CD4-positive, CD25-positive, alpha-beta regulatory T cell (primary cell): ENCODE measurements at places on chromosomes 3 and 15. TPM values are rescaled to one million over a fixed set of nuclear protein-coding genes. Genes with fewer than 3 reads are reported as not detected.

DNA sequence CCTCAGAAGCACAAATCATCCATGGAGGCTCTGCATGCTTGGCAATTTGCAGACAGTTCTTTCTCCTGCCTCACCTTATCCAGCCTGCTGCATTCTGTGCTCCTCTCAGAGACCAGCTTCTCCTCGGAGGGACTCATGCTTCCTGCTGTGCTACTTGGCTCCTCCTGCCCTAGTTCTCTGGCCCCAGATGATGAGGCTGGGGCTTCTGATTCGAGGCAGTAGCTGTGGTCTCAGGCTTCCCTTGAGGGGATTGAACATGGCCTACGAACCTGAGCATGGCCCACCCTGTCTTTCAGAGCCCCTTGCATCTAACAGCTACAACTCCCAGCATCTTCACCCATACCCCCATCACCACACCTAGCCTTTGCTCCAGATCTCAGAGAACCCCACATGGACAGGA, 6.7 kb downstream of the VIPR1 start:
- no peaks in the 10 kb centered on the region for H3K36me3 ChIP-seq
- DNase-seq, result no peak
- no peak overlapping the region for H3K27ac ChIP-seq
- no peak overlapping the region for H3K4me3 ChIP-seq

GRCh38 chr15:61518191-61518950, 289.3 kb upstream of the RORA start:
- no peaks in the 10 kb centered on the region for H3K4me1 ChIP-seq
- no peak overlapping the region for H3K4me3 ChIP-seq
- no peaks in the 10 kb centered on the region for H3K36me3 ChIP-seq
- no peaks in the 10 kb centered on the region for H3K27me3 ChIP-seq
- no peak overlapping the region for H3K27ac ChIP-seq

- H3K4me1 ChIP-seq, result peaks cover 6% of the 10 kb centered on the region
- H3K27ac ChIP-seq, result no peak overlapping the region
- no peaks in the 10 kb centered on the region for H3K27me3 ChIP-seq
- H3K36me3 ChIP-seq, result no peaks in the 10 kb centered on the region
Observed at GRCh38 chr15:72155003-72155621, 36.9 kb downstream of the SENP8 start.

GRCh38 chr15:89587955-89588354, 12.7 kb downstream of the TICRR start:
- no peaks in the 10 kb centered on the region for H3K27me3 ChIP-seq
- H3K4me1 ChIP-seq, result no peaks in the 10 kb centered on the region
- no peaks in the 10 kb centered on the region for H3K36me3 ChIP-seq
- H3K4me3 ChIP-seq, result no peak overlapping the region
- H3K27ac ChIP-seq, result no peak overlapping the region

DNA sequence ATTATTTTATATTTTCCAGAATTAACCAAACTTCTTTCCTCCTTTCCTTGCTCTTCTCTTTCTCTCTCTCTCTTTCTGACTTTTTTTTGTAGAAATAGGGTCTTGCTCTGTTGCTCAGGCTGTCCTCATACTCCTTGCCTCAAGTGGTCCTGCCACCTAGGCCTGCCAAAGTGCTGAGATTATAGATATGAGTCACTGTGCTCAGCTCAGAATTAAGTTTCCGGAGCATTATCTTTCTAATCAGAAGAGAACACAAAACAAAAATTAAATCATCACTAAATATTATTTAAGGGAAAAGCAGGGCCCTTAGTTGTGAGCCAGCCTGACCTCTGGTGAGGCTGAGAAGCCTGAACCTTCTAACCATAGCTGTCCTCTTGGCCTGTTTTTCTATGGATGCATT, 168.2 kb downstream of the SOX2 start:
- DNase-seq, result no peak
- no peaks in the 10 kb centered on the region for H3K36me3 ChIP-seq
- H3K27ac ChIP-seq, result no peak overlapping the region
- H3K27me3 ChIP-seq, result no peaks in the 10 kb centered on the region

GRCh38 chr3:191390580-191390979, 60.3 kb upstream of the UTS2B start:
- no peak overlapping the region for H3K27ac ChIP-seq
- no peak overlapping the region for H3K4me3 ChIP-seq
- no peaks in the 10 kb centered on the region for H3K36me3 ChIP-seq

DNA sequence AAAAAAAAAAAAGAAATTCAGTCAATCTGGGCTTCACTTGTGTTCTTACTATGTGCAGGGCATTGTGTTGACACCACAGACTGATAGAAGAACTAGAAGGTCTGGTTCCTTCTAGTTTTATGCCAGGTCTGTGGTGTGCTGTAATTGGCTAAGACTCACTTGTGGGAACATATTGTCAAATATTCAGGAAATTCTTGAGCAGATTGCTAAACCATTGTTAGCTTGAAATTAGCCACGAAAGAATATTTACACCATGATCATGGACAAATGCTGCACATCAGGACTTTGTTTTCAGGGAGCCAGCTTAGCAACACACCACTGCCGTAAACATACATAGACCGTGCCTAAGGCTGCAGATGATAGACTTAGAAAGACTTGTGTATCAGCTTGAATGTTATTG, 74.6 kb downstream of the GTPBP8 start:
- H3K27ac ChIP-seq, result no peak overlapping the region
- peaks cover 8% of the 10 kb centered on the region for H3K36me3 ChIP-seq
- no peaks in the 10 kb centered on the region for H3K4me1 ChIP-seq
- no peak for DNase-seq
- H3K4me3 ChIP-seq, result no peak overlapping the region

DNA sequence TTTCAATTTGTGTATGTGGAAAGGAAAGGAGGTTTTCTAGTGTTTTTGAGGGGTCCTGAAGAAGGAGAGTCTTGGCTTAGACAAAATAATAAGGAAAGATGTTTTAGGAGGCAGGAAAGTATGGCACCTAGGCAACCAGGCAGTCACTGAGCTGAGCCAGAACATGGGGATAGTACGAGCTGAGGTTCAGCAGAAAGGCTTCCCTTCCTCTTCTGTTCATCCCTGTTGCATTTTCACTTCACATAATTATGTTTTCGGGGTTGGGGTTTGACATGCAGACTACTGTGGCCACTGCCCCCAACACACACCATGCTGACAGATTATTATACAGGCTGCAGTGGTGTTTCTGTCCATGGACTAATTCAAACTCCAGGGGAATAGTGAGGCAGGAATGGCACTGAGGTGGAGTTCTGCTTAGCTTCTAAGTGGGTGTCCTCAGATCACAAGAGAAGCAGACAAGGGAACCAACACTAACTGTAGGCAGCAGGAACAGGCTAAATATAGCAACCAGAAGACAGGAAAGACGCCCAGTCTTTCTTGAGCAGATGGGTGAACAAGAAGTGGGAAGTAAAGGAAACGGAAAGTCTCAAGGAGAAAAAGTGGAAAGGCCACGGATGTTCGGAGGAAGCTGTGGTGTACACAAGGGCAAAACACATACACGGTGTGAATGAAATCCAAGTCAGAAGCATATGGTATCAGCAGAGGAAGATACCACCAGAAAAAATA, 305.8 kb downstream of the PLCL2 start:
- no peaks in the 10 kb centered on the region for H3K4me1 ChIP-seq
- no peak for DNase-seq
- no peak overlapping the region for H3K4me3 ChIP-seq

- H3K27me3 ChIP-seq, result no peaks in the 10 kb centered on the region
- DNase-seq, result no peak
- no peaks in the 10 kb centered on the region for H3K4me1 ChIP-seq
- H3K4me3 ChIP-seq, result no peak overlapping the region
- no peaks in the 10 kb centered on the region for H3K36me3 ChIP-seq
Observed at GRCh38 chr3:65448120-65448519, 590.6 kb downstream of the MAGI1 start.

- no peak overlapping the region for H3K4me3 ChIP-seq
- H3K36me3 ChIP-seq, result no peaks in the 10 kb centered on the region
- DNase-seq, result no peak
- H3K4me1 ChIP-seq, result no peaks in the 10 kb centered on the region
- H3K27me3 ChIP-seq, result no peaks in the 10 kb centered on the region
Observed at GRCh38 chr15:27977696-27978095, 121.4 kb downstream of the OCA2 start.

- H3K4me1 ChIP-seq, result no peaks in the 10 kb centered on the region
- H3K4me3 ChIP-seq, result no peak overlapping the region
Observed at GRCh38 chr15:26864664-26865191, 2.1 kb upstream of the GABRA5 start.

DNA sequence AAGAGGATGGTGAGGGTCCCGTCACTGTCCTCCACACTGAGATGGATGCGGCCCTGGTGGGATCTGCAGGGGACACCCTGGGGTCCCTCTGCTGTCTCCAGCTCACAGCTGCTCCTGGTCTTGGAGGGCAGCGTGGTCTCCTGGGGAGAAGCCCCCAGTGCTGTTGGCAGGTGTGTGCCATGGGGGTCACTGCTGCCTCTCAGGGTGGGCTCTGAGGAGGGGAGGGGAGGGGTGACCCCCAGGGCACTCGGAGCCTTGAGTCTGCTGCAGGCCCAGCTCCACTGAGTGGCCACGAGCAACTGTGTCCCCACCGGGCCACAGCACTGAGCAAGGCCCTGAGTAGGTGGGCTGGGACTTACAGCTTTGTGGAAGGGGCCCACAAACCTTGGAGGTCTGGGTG, 34.7 kb downstream of the KLHL25 start:
- no peak overlapping the region for H3K4me3 ChIP-seq
- H3K27me3 ChIP-seq, result no peaks in the 10 kb centered on the region
- no peaks in the 10 kb centered on the region for H3K4me1 ChIP-seq
- no peak overlapping the region for H3K27ac ChIP-seq
- no peak for DNase-seq

DNA sequence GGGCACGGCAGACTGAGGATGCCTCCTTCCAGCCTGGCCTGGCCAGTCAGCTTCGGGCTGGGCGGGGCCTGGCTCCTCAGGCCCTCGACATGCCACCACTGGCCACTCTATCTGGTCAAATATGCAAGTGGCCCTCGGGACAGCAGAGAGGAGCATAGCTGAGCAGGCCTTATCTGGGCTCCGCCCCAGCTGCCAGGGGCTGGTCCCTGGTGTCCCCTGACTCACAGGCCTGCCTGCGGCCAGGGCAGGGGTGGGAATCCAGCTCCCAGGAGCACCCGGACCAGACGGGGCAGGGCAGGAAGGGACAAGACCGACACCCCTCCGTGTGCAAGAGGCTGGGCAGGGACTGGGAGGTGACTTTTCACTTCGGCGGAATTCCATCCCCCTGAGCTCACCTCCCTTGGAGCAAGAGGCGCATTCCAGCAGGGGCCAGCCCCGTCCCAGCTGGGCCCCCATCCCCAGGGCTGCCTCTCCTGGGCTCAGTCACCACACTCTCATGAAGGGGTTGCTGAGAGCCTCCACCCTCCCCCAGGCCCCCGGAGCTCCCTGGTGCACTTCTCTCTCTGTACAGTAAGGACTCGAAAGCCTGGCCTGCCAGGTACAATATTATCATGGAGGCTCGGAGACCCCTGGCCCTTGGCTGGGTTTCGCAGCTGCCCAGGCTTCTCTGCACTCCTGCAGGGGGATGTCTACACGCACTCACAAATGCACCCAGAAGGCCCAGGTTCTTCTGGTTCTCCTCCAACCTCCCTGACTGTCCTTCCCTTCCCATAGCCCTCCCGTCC, 29.5 kb downstream of the WNT7A start:
- DNase-seq, result no peak
- H3K36me3 ChIP-seq, result no peaks in the 10 kb centered on the region
- H3K4me1 ChIP-seq, result no peaks in the 10 kb centered on the region
- H3K27me3 ChIP-seq, result no peaks in the 10 kb centered on the region

Gene ZNF770
- total RNA-seq, result 34.1 TPM

Gene NEK4
- 13.9 TPM for total RNA-seq

Gene HDC
- total RNA-seq, result 3.5 TPM
